ENCODE measurements at places on chromosomes 7 and 10.

DNA sequence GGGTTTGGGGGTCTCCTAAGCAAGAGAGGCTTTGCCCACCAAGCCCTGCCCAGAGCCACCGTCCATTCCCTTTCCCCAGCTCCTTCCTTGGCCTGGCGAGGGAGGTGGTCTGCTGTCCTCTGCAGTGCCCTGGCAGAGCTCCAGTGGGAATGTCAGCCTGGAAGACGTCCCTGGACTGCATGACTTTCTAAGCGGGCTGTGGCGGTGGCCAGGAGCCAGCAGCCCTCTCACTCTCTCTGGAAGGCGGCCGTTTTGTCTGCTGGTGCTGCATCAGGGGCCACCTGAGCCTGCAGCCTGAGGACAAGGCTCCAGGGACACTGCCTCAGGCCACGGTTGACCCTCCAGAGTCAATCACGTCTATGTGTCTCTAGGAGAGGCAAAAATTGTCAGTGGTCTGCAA, 271.0 kb downstream of the SKAP2 start:
- DNase-seq, result no peak

DNA sequence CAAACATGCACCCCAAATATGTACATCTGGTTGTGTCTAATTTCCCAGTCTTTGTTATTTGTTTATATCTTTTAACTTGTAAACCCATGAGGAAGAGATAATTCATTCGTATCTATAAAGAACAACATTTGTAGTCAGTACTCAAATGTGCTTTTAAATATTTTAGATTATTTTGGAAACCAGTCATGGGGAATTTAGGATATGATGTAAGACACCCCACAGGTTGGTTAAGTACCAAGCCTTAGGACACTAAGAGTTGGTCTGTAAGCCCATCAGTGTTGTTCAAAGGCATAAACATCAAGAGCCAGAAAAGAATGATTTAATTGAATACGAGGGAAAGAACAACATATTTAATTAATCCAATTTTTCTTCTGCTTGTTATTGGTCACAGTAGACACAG, 421.1 kb upstream of the SEMA3C start:
- no peak for DNase-seq

DNA sequence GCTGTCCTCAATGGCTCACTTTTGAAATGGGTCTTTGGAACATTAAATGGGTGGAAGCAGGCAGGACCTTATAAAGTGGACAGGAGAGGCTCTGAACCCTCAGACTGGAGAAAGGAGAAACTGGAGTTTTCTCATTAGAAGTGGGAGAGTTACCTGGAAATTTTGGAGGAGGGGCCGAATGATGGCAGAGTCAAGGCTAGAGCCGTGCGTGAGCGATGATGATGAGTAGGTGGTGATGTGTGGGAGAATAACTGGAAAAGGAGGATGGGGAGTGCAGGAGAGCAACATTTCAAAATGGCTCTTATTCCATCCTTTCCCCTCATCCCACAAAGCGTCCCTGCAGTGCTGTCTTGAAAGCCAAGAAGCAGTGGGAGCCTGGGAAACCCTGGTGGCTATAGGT, 274.0 kb downstream of the LRMDA start:
- DNase-seq, result no peak

DNA sequence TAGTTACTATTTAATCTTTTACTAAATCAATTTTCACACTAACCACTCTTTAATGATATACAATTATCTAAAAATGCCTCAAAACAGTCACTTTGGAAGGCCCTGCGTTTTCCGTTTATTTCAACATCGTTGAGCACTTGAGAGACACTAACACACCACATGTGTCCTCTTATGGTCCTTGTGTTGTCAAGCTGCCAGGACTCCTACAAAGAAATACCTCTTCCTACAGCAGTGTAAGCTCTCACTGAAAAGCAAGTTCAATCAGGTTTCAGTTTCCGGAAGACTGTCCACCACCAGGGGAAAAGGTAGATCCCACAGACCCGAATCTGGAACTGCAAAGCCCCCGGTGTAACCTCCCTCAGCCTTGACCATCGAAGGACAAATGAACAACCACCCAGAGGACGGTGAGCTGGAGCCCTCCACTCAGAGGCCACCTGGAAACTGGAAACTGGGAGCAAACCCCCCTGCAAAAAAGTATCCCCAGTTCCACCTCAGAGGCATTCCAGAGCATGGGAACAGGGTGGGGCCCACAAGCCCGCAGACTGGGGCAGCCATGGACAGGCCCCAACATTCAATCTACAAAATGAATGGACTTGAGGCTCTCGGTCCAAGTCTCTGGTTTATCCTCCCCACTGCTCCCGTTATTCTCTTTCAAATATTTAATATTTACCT, 37.6 kb downstream of the KCNH2 start:
- DNase-seq, result no peak

DNA sequence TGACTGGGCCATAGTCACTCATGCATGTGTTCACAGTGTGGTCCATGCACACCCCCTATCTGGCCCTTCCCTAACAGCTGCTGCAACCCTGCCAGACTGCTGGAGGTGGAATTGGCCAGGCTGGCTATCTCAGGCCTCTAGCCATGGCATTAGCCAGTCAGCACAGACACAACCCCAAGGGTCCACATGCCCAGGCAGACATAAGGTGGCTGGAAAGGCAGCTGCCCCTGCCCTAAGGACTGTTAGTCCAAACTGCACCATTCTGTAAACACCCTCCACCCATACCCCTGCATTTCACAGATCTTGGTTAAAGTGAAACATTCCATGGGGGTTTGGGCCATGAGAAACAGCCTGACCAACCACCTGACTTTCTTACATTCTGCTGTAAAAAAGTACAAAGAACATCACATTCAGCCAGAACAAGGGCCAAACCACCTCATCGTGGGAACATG, 137.4 kb upstream of the KCNMA1 start:
- no peak for DNase-seq

DNA sequence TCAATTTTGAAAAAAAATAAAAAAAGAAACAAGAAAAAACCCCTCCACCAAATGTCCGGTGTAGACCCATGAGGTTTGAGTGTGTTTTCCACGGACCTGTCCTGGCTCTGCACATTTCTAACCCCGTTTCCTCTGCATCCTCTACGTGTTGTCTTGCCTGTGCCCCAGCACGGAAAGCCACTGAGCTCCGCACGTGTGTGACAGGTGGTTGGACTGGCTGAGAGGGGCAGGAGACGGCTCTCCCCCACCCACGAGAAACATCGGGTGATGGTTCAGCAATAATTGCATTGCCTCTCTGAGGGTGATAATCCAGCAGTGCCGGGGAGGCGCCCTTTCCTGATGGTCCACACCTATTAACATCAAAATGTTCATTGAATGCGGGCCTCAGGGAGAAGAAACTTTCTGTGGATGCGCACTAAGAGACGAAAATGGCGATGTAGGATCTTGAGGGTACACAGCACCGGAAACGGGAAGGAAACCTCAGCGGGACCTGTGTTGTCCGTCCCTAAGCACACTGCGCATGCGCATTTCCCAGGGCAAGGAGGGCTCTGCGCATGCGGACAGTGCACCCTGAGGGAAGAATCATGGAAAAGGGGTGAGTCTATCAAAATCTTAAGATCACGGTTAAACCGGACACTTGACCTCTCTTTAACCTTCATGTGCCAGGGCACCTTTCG, 470.1 kb upstream of the ADARB2 start:
- DNase-seq, result no peak

- DNase-seq, result no peak
These were observed 48.1 kb downstream of the SAMD8 start for GRCh38 chr10:75159519-75159918.

DNA sequence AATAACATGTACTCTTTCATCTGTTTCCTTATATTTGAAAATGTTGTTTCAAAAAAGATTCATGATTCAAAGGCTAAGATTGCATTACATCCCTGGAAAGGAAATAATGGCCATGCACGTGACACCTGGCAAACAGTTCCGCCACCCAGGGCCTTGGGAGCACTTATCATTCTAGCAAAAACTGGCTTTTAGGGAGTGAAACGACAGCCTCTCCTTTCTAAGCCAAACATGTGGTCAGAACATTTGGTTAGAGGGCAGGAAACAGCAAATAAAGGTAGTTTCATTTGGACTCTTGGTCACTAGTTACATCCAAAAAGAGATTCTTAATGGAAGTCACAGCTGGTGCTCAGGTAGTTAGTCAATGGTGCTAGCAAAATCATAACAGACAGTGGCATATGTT, 83.5 kb downstream of the FAS start:
- DNase-seq, result no peak

DNA sequence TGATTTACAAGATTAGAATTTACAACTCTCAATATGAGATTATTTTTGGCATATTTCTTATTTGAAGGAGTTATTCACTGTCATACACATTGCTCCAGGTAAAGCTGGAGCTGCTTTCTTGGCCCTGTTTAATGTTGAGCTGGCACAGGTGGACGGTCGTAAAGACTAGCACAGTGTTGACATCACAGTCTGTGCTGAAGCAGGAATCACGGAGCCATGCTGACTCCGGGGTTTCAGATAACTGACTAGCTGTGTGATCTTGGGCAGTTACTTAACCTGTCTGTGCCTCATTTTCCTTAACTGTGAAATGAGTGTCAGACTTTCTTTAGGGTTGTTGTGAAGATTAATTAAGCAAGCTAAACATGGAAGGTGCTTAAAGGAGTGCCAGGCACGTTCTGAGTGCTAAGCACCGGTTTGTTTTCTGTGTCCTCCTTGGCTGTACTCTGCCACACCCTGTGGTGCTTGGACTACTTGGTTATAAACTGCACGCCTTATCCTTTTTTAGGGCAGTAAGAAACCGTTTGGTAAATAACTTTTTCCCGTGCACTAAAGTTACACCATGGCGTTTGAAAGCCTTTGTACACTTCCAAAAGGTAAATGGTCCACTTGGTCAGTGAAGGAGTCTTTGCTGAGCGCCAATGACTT, 47.7 kb downstream of the DYNC2I1 start:
- no peak for DNase-seq

- no peak for DNase-seq
These were observed 726 bp upstream of the HOXA9 start for GRCh38 chr7:27165996-27166530.

- DNase-seq, result no peak
These were observed 14.5 kb downstream of the KLF14 start for GRCh38 chr7:130719541-130719940.

GRCh38 chr7:22248111-22248809, 108.7 kb downstream of the RAPGEF5 start:
- no peak for DNase-seq

DNA sequence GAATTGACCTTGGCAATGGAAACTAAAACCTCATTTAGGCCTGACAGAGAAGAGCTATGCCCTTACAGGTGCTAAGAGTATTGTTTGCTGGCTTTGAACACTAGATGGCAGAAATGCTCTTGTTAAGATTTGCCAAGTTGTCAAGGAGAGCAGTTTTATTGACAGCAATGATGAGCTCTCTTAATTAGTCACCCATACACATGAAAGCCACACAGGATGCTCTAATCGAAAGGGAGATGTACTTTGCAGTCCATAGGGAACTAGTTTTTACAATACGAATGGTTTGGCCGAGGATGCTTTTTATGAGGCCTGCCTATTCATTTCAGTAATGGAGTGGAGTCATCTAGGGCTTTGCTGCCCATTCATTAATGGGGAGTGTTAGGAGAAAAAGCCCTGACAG, 45.4 kb upstream of the MBL2 start:
- no peak for DNase-seq

GRCh38 chr7:157136372-157136771, 2.4 kb upstream of the UBE3C start:
- DNase-seq, result no peak

DNA sequence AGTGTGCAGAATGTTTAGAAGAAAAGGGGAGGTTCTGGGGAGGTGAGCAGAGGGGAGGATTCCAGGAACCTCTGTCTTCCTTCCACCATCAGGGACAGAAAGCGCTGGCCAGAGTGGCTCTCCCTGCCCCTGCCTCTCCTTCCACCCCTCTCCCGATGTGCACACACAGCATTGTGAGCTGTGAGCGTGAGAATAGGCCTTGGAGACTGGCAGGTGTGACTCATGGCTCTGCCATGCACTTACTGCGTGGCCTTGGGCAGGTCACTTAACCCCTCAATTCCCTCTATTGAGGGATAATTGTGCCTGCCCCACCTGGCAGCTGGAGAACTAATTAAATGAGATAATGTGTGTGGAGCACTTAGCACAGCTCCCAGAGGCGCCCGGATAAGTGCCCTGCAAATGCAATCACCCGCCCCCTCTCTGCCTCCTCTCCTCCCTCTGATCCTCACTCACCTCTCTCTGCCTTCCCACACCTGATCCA, 115.4 kb downstream of the ZMIZ1 start:
- DNase-seq, result no peak

DNA sequence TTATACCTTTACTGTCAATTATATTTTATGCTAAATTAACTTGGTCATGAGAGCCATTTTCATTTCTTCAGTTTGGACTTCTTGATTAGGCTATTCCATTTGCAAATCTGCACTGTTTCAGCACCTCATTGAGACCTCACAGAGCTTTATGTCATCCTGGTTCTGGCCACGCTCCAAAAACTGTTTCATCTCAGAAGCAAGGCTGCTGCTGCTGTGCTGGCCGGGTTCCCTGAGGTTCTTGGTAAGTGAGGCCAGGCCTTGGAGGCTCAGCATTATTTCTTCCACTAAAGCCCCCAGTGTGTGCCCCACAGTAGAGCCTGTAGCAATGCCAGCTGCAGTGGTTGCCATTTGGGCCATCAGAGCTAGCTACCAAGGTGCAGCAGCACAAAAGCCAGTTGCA, 7.8 kb upstream of the ZNF485 start:
- DNase-seq, result no peak

DNA sequence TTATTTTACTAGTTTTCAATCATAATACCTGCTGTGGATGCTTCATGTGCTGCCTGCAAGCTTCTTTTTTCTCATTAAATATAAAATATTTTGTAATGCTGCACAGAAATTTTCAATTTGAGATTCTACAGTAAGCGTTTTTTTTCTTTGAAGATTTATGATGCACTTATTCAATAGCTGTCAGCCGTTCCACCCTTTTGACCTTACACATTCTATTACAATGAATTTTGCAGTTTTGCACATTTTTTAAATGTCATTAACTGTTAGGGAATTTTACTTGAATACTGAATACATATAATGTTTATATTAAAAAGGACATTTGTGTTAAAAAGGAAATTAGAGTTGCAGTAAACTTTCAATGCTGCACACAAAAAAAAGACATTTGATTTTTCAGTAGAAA, 103.0 kb downstream of the PTEN start:
- DNase-seq, result no peak

GRCh38 chr10:127959428-127959827, 52.5 kb downstream of the PTPRE start:
- DNase-seq, result no peak

GRCh38 chr10:131742500-131742951, 158.3 kb upstream of the PPP2R2D start:
- no peak for DNase-seq

GRCh38 chr7:2354939-2355704, 495 bp downstream of the EIF3B start:
- no peak for DNase-seq

DNA sequence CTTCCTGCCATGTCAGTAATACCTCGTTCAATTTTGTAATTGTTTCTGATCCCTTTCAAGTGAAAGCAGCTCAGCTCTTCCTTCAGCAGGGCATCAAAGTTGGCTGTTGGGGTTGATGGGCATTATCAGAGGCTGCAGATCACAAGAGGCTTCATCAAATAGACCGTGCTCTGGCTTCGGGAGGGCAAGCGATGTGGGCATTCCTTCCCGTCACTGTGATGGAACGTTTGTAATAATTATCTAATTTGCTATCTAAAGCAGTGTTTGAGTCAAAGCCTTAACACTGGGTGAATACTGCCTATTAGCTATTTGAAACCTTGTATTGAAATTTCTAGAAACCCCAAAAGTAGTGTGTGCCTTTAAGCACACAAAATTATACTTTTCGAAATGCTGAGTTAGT, 170.1 kb downstream of the OTUD1 start:
- DNase-seq, result no peak
